ENCODE measurements at places on chromosomes 7 and 10.

DNA sequence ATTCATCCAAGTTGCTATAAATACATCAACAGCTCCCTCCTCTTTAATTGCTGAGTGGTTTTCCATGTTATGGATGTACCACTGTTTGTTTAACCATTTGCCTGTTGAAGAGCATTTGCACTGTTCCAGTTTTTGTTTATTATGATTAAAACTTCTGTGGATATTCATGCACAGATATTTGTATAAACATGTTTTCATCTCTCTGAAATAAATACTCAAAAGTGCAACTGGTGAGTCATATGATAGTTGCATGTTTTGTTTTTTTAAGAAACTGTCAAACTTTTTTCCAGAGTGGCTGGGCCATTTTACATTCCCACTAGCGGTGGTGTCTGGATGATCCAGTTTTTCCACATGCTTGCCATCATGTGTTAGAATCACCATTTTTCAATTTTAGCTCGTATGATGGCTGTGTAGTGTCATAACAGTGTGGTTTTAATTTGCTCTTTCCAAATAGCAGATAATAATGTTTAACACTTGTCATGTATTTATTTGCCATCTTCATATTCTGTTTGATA lies 33.6 kb downstream of the MEOX2 start:
- peak; percentile 39 for DNase-seq

- DNase-seq = no peak
Measured at GRCh38 chr7:29896685-29897411, 90.5 kb downstream of the WIPF3 start.

GRCh38 chr7:152202056-152202455 lies 176.6 kb downstream of the GALNT11 start:
- DNase-seq = no peak

- no peak for DNase-seq
Measured at GRCh38 chr7:141436139-141436538, 115.1 kb upstream of the AGK start.

GRCh38 chr10:3701491-3701890 lies 83.5 kb downstream of the KLF6 start:
- DNase-seq = no peak

GRCh38 chr7:127831318-127832219 lies 179.6 kb downstream of the SND1 start:
- peak; percentile 93 for DNase-seq

GRCh38 chr10:77890097-77890496 lies 36.5 kb downstream of the DLG5 start:
- DNase-seq = no peak

- DNase-seq = no peak
Measured at GRCh38 chr7:145732521-145732920, 384.1 kb upstream of the CNTNAP2 start.

GRCh38 chr7:50779427-50779826 lies 3.3 kb downstream of the GRB10 start:
- no peak for DNase-seq

- DNase-seq = no peak
Measured at GRCh38 chr7:101818287-101819071, 1.1 kb downstream of the CUX1 start.

- no peak for DNase-seq
Measured at GRCh38 chr7:123795917-123796316, 47.1 kb upstream of the WASL start.

- DNase-seq = no peak
Measured at GRCh38 chr7:101954499-101954898, 137.1 kb downstream of the CUX1 start.

DNA sequence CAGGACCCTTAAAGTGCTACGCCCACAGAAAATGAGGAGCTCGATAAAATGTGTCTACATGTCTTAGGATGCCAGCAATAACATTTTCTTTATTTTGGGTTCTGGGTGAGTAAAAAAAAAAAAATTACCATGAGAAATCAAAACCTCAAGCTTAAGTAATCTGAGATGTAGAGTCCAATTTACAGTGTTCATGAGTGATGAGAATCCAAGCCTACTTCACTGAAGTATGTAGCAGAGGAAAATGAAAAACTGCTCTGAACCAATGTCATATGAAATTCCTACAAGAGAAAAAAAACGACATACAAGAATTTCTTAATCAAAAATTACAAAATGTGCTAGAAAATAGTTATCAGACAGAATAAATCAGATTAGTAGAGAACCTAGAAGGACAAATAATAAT lies 274.4 kb downstream of the HTR7 start:
- DNase-seq = no peak

DNA sequence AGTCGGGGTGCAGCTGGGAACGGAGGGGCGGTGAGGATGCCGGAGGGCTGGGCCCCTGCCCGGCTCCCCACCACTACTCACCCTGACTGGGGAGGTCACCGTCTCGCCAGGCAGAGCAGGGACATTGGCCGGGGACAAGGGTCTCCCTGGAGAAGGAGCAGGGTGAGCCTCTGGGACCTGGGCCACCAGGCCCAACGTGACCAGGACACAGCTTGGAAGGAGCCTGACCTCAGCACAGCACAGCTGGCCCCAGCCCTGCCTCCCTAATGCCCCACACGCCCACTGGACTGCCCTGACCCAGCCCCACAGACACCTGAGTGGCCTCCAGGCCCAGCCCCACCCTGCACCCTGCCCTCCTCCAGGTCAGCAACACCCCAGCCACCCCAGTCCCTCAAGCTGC lies 21.1 kb downstream of the MICALL2 start:
- no peak for DNase-seq

GRCh38 chr7:1839701-1840100 lies 169.6 kb downstream of the ELFN1 start:
- no peak for DNase-seq

DNA sequence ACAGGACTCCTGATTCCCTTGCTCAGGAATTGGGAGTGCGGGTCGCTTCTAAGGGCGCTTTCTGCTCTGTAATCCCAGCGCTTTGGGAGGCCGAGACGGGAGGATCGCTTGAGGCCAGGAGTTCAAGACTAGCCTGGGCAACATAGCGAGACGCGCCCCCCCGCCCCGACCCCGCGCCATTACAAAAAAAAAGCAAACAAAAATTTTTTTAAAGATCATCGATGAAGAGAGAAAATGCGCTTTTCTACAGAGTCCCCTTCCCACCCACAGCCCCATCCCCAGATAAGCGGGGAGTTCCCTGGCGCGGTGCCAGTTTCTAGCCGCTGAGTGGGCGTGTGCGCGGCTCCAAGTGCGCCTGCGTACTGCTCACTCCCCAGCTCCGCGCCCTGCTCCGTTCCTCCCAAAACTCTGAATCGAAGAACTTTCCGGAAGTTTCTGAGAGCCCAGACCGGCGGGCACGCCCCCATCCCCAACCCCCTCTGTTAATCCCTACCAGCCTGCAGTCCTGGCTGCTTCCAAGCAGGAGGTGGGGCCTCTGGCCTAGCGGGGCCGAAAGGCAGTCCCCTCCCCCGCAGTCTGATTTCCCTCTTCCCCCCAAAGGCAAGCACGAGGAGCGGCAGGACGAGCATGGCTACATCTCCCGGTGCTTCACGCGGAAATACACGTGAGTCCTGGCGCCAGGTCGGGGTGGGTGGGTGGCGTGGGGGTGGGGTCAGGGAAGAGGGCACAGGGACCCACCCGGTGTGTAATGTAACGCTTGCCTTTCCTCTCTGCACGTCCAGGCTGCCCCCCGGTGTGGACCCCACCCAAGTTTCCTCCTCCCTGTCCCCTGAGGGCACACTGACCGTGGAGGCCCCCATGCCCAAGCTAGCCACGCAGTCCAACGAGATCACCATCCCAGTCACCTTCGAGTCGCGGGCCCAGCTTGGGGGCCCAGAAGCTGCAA lies 1.0 kb downstream of the HSPB1 start:
- peak; percentile 69 for DNase-seq

DNA sequence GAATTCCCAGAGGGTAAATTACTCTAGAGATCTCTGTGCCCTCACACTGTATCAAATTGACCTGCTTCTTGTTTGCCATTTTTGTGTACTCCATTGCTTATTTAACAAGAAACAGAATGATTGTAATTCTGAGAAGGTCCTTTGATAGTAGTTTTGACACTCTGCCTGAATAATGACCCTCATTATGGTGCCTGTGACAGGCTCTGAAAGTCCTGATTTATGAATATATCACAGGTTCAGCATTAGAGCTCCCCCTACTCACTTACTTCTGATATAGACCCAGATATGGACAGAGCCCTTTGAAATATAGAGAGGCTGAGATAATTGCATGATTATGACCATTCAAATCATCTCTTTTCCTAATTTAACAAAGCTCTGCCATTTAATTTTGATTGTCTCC lies 465.2 kb downstream of the MDFIC start:
- DNase-seq = peak; percentile 83
